ENCODE measurements at places on chromosomes 2 and 18.

DNA sequence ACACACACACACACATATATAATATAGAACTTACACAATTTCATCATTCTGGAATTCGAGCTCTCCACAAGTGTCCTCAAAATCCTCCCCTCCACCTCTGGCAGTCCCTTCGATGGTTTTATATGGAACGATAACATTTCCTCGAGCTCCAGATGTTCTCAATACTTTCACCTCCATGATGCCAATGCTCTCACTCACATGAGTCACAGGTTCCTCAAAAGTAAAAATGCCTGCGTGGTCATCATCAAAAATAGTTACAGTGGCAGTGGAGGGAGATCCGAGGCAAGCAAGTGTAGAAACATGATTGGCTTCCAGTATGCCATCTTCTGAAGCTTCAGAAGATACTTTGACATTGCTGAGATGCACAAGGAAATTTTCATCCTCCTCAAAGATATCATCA, 23.5 kb downstream of the SLC8A1 start:
- no peak for DNase-seq

- DNase-seq, result no peak
Measured at GRCh38 chr2:230700447-230700846, 12.2 kb upstream of the CAB39 start.

GRCh38 chr18:79872527-79873444, 75.0 kb downstream of the KCNG2 start:
- DNase-seq, result no peak

DNA sequence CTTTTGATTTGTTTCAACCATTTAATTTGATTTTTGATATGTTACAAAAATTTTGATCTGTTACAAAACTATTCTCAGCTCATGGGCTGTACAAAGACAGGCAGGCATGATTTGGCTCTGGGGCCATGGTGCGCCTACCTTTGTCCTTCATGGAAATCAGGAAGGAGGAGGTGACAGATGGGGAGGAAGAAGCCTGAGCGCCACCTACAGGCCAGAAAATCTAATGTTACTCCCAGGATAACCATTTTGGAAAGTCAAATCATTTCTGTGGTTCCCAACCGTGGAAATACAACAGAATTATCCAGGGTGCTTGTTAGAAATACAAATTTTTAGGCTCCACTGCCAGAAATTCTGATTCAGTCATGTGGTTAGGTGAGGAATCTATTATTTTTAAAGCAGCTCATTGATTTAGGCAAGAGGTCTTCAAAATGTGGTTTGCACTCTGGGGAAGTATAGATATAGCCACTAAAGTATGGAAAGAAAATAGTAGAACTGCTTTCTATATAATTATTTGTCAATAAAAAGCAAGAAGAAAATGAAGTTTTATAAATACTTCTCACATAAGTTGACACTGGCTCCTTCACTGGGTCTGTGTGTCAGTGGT, 93.9 kb downstream of the EVA1A start:
- no peak for DNase-seq

DNA sequence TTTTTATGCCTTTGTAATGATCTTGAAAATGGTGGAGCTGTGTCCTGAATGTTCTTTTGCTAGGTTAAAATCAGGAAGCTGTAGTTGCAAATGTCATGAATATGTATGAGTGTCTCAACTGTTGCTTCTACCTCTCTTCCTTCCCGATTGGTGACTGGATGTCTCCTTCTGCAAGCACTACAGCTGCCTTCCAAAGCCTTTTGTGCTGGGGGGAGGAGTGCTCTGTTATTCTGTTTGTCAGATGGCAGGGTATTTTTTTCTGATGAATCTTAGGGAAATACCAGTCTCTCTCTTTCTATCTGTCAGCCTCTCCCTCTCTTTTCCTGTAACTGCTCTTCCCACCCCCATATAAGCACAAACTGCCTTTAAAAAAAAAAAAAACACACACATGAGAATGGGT, 1396.3 kb upstream of the CELF4 start:
- no peak for DNase-seq

GRCh38 chr18:8695932-8696517, 9.3 kb upstream of the MTCL1 start:
- DNase-seq, result no peak

DNA sequence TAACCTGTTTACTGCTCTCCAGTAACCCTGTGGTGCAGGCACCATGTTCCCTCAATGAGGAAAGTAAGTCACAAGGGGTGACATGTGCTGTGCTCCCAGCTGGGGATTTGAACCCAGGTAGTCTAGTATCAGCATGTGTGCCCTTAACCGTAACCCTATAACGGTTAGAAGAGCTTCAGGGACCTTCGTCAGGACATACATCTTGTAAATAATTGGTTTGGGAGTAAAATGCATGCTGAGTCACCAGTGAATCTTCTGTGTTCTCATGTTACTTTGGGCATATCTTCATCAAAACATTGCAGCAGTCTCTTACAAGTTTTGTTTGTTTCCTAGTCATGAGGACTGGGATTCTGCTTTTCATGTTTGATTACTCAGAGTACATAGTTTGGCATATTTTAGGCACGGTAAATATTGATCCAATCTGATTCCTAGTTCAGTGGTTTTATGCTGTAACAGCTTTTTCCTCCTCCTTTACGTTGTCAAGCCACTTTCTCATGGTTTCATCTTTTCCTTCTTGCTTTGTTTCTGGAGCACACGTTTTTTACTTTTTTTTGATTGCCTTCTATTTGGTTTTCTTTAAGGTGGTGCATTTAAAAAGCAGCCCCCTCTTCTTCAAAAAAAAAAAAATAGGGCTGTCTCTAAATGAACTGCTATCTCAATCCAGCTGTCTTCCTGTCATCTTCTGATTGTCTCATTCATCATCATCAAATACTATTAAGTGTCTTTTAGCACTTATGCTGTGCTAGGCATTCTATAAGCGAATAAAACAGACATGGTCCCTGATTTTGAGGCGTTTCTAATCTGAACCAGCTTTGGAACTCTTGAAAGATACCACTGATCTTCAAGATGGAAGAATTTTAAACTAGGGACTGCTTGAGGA, 50.4 kb downstream of the CLIP4 start:
- DNase-seq, result no peak

DNA sequence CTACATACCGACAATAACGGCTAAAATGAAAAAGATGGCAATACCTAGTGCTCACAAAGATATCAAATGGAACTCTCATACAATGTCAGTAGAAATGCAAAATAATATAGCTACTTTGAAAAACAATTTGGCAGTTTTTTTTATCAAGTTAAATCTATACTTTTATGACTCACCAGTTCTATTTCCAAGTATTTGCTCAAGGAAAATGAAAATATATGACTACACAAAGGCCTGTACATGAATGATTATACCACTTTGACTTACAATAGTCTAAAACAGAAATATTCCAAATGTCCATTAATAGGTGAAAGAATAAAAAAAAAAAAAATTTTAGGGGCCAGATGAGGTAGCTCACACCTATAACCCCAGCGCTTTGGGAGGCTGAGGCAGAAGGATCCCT, 219.8 kb downstream of the ZRANB3 start:
- no peak for DNase-seq

DNA sequence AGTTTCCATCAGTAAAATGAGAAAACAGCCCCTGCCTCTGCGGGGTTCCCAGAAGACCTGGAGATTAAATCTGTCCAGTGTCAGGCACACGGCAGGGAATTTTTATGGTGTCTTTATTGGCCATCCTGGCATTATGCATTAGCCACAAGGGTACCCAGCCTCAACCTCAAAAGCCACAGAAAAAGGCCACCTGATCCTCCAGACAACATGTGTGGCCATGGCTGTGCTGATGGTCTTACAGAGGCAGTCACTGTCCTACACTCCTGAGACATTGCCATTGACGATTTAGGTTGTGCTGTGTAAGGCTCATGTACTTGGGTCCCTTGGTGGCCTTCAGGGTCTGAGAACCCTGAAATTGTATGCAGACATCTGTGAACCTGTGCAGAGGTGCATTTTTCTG, 115.6 kb downstream of the SMAD7 start:
- DNase-seq, result no peak

- no peak for DNase-seq
Measured at GRCh38 chr18:61719671-61720070, 173.1 kb downstream of the RNF152 start.

DNA sequence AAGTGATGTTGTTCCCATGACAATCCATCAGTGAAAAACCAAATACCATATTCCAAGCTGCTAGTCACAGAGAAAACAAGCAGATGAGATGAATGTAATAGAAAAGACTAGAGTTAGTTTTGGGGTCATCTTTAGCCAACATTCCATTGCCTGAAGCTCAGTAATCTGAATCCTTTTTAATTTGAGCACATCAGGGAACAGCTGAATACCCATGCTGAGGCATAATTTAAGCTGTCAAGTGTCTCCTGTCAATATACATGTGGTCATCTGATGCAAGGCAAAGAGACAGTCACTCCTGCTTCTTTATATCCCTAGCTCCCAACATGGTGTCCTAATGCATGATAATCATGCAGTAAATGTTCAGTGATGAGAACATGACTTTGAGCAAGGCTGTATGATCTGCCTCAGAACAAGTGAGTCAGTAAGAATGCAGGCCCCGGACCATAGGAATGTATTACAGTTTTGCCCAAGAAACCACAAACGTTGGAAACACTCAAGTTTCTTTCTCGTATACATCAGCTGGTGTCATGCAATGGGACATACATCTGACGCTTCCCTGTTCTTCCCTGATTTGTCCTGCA, 48.0 kb downstream of the CDK15 start:
- no peak for DNase-seq

GRCh38 chr2:227748079-227748478, 2.4 kb downstream of the SCYGR8 start:
- DNase-seq, result no peak

DNA sequence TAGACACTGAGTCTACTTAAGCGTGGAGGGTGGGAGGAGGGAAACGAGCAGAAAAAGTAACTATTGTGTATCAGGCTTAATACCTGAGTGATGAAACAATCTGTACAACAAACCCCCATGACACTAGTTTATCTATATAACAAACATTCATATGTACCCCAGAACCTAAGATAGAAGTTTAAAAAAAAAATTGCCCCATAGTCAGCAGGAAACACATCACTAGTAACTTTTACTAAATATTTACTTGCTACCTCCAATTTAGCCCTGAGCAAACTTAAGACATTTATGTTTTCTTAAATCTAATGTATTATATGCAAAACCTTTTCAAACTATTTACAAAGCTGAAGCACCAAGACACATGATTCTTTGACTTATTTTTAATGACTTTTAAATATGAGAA, 5.6 kb downstream of the REV1 start:
- DNase-seq, result no peak

DNA sequence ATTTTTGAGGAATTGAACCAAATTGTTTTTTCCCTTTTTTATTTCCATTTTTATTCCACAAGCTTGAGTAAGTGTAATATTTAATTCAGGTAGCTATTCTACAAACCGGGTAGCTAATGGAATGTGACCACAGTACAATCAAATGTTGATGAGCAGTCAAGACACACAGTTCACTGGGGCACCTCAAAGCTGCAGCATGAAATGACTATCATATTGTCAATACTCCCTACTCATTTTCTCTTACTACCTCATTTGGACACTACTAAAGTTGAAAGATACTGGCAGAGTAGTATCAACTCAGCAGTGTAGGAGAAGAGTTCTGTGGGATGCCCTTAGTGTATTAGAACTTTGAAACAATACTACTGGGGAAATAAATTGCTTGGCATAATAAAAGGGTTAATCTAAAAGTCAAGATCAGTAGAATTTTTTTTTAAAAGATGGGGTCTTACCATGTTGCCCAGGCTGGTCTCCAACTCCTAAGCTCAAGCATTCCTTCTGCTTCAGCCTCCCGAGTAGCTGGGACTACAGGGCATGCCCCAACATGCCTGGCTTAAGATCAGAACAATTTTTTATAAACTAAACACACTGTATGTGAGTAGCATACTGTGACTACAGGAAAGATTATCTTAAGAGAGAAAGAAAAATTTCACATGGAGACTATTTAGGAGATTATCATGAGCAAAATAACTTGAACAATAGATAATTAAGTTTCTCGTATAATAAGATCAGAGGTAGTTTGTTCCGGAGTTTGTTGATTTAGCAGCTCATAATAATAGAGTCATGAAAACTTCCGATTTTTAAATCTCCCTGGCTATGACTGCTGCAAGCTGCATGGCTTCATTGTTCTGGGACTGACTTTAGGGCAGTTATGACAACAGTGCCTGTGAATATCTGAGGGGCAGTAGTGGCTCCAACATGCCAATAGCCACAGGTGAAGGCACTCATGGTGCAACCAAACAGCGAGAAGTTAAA, 43.7 kb downstream of the MYO3B start:
- no peak for DNase-seq

DNA sequence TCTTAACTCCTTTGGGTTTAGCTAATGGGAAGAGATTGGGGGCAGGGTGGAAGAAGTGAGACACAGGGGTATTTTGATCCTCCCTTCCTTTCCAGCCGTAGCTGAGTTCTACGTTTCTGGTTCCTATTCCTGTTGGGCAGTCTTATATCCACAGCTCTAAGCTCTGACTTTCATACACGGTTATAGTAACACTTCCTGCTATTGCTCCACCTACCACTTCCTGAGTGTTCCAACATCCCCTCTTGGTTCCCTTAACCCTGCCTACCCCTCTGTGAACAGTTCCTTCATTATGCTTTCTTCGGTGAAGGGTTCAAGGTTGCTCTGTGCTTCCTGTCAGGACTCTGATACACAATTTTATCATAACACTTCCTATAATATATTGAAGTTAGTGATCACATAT, 205.1 kb downstream of the DNAH7 start:
- no peak for DNase-seq

- DNase-seq, result no peak
Measured at GRCh38 chr2:213868526-213868925, 542.3 kb upstream of the VWC2L start.

DNA sequence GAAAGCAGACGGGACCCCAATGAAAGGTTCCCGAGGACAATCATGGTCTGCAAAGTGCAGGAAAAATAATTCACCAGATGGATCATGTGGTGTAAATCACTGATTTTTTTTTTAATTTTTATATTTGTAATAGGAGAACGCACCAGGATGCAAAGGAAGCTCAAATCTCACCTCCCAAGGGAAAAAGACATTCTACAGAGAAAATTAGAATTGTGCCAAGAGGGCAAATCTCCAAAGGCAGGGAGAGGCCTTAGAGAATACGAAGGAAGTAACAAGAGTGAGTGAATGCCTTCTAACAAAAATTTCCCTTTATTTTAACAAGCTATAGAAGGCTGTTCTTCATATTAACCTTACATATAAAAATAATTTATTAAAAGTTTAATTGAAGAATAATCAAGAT, 90.9 kb downstream of the ANKRD44 start:
- DNase-seq, result no peak

DNA sequence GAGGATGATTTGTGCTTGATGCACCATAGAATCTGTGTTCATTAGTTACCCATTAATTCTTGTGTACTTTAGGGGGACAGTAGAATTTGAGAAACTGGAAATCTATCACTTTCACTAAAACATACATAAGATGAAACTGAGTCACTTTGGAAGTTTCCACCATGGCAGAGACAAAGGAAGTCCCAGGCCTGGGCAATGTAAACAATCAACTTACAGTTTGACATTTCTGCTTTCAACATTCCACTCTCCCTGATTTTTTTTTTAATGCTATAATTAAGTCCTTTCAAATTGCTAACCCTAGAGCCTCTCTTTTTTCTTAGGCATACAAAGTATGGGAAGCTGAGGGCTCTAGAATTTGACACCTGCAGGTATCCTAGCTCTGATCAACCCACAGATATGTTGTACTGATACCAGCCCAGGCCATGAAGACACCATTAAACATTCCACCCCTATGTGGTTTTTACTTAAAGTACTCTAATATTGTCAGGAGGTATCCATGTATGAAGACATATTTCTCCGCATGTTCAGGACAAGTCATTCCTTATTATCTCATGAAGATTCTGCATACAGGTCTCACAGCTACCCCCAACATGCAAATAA, 88.5 kb upstream of the GLS start:
- DNase-seq, result no peak

GRCh38 chr2:74297391-74297790, 45.8 kb downstream of the SLC4A5 start:
- DNase-seq, result no peak
